Ovary (tissue), 10 donors: ENCODE measurements at places on chromosomes 1 and 21.

DNA sequence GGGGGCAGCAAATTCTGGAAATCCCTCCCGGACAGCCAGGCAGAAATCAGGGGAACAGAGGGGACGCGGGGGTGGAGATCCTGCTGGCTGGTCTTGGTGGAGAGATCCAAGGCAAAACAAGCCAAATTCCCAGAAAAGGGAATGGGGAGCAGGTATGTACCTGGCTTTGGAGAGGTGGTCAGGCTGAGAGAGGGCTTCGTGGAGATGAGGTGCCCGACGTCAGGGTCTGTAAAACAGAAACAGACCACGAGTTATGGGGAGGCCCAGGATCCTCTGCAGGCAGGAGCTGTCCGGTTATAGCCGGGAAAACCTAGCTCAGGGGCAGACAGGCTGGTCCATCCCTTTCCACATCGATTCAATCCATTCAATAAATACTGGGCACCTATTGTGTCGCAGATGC, 4.4 kb downstream of the CLEC20A start:
- no peak for DNase-seq

DNA sequence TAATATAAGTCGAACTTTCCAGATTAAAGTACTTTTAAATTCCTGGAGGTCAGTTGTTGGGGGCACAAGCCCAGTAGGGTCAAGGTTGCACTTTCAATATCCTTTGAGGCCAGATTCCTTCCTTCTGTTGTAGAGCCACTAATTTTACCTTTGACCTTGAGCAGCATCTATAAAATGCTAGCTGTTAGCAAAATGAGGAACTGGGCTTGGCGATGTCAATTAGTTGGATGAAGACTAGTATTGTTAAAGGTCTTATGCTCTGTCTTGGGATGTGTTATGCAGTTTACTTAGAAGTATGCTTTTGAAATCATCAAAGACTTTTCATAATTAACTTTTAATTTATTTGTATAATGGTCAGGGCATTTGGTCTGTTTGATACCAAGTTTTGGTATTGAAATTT, 425.9 kb upstream of the PROX1 start:
- no peak for DNase-seq

GRCh38 chr1:28845786-28846543, 34.0 kb downstream of the OPRD1 start:
- DNase-seq: no peak

GRCh38 chr1:35524106-35524505, 33.1 kb downstream of the KIAA0319L start:
- no peak for DNase-seq

DNA sequence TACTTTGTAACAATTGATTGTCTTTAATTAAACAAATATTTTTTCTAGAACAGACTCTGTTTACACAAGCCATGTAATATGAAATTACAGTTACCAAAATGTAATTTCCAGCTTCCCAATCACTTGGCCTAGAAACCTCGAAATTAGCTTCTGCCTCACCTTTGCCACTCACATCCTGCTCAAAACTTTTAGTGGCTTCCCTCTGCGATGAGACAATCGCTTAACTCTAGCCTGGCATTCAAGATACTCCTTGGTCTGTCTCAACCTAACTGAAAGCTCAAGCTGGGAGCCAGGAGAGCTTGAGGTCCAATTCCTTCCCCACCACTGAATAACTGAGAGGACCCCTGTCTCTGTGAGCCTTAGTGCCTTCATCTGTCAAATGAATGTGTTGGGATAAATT, 42.8 kb downstream of the GFI1 start:
- no peak for DNase-seq

DNA sequence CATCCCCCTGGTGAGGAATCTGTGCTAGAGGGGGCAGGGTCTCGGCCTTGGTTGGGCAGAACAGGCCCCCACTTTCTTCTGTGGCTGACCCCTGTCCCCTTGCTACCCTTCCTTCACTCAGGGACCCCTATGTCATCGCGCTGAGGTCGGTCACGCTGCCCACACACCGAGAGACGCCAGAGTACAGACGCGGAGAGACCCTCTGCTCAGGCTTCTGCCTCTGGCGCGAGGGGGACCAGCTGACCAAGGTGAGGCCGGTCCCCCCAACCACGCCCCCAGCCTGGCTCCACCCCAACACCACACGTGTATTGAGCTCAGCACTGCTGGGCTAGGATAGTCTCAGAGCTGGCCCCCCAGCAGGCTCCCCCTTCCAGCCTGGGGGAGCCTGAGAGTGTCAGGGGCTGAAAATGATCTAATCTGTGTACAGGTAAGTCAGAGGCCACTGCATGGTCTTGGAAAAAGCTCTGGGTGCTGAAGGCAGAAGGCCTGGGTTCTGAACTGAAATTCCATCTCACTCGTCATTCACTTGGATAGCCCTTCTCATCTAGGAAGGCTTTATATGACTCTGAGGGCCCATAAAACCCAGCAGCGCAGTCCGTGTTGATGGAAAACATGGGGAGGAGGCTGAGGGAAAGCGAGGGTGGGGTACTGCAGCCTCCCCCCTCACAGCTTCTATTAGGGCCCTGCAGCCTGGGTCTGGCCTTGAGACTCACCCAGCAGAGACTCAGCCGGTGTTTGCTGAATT, 15.3 kb downstream of the FAM151A start:
- no peak for DNase-seq

GRCh38 chr1:78284354-78284753, 206.4 kb upstream of the PTGFR start:
- DNase-seq: no peak

- no peak for DNase-seq
These were observed 189.1 kb downstream of the RASAL2 start for GRCh38 chr1:178282949-178283367.

DNA sequence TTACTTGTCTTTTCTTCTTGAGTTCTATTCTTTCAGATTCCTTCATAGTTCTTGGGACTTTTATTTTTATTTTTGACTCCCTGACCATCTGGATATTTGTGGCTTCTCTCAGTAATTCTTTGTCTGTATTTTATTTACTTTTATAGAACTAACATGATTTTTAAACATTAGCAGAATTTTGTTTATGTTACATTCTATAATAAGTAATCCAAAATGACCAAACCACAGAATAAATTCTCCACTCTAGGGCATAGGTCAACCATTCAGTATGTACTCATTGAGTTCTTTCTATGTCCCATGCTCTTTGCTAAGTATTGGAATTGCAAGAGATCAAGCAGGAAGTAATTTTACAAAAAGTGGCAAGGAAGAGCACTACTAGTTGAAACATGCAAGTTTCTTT, 969.0 kb downstream of the TTLL7 start:
- no peak for DNase-seq

DNA sequence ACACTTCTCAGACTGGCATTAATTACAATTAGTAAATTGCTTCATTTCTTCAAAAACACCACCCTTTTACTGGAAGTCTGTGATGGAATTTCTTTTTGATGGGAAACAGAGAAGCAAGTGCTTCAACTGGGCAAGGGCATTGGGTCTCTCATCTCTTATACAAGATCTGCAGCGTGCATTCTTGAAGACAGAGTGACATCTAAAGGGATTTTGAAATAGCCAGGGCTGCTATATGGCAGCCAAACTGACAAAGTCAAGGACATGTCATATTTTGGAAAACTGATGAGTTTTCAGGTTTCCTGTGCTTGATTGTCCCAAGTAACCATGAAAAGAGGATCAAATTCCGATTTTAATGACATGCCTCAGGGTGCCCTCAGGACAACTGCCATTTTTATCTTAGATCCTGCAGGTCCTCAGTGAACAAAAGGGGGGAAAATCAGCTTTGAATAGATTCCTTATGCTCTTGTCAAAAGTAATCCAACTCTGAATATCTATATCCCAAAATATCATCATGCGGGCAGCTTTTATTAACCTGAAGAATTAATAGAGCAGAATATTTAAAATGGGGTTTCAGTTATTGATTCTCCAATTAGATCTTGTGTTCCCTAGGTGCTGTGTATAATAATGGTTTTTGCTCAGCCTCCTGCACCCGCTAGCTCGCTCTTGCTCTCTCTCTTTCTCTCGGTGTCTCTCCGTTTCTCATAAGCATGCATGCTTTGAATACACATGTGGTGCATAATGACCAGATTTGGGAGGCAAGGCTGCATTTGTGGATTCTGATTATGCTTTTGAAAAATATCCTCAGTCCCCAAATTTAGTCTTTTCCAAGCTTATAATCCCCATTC, 221.8 kb downstream of the TTLL7 start:
- DNase-seq: no peak

DNA sequence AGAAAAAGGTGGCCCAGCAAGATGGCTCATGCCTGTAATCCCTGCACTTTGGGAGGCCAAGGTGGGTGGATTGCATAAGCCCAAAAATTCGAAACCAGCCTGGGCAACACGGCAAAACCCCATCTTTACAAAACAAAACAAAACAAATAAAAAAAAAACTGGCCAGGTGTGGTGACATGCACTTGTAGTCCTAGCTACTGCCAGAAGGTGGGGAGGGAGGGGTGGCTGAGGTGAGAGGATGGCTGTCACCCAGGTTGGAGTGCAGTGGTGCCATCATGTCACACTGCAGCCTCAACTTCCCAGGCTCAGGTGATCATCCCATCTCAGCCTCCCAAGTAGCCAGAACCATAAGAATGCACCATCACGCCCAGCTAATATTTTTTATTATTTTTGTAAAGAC, 22.8 kb downstream of the RERE start:
- DNase-seq: no peak

- no peak for DNase-seq
These were observed 96.1 kb downstream of the TEX35 start for GRCh38 chr1:178609015-178609414.

DNA sequence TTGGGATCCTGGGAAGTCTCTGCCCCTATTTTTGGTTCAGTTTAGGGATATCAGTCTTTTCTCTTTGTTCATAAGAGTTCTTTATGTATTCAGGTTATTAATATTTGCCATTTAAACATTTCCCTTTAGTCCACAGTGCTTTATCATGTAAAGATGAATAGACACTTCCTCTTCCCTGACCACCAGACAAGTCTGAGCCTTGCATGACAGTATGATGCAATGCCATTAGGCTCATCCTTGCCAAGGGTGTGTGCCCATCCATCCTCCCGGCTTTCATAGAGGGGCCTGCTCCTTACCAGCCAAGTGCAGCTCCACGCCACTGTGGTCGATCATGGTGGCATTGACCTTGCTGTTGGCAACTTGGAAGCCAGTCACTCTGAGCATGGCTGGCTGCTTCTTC, 52.1 kb downstream of the ZSCAN20 start:
- no peak for DNase-seq

DNA sequence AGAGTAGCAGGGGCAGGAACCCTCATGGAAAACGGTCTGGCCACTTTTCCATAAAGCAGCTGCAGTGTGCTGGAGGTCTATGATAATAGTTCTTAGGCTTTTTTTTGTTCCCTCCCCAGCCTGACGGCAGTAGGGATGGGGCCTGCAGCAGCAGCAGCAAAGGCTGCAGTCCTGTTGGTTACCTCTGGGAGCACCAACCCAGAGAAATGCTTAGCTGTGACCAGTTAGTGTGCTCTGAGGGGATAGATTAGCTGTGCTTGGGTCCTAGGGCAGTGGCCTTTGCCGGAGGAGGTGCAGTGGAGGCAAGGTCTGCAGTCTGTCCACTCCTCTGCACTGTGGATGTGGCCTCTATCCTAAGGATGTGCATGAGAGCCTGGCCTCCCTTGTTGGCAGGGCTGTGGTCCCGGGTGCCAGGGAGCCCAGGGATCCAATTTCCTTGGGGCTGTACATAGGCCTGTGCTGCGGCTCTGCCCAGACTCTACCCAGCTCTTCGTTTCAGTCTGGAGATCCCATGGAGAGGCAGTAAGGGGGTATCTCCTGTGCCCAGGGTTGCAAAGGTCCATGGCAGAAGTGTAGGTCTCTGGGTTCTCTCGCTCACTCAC, 322.7 kb downstream of the PTBP2 start:
- DNase-seq: no peak

- no peak for DNase-seq
These were observed 10.5 kb downstream of the PADI2 start for GRCh38 chr1:17108786-17109185.

DNA sequence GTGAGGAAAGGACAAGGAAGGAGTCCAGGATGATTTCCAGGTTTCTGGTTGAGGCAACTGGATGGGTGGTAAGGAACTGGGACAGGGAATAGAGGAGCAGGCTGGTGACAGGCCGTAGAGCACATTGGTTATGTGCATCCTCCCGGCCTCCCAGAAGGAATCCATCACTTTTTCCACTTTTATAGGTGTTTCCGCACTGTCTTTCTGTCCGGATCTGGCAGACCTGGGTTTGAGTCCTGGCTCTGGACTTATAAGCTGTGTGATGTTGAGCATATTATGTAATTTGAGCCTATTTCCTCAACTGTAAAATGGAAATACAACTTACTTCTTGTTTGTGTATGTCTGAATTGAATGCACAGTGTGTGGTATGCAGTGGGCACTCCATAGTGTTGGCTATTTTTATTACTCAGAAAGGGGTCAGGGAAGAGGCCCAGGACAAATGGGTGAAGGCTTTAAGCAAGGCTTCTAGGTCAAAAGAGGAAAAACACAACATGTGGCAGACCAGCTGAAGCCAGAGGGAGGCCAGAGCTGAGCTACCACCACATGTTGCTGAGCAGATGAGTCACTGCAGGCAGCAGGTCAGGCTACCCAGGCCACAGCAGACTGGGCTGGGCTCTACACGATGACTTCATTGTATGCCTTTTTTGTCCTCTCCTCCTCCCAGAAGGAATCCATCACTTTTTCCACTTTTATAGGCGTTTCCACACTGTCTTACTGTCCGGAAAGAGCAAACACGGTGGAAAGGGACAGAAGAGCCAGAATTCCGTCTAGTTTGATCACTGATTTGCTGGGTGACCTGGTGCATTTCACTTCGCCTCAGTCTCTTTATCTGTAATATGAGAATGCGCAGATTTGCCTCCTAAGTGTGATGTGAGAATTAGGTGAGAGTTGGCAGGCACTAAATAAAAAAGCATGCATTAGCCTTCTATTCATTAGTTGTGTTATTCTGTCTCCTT, 791 bp upstream of the MAST2 start:
- DNase-seq: peak; percentile 74

GRCh38 chr1:213995603-213996002, 7.8 kb downstream of the PROX1 start:
- no peak for DNase-seq

DNA sequence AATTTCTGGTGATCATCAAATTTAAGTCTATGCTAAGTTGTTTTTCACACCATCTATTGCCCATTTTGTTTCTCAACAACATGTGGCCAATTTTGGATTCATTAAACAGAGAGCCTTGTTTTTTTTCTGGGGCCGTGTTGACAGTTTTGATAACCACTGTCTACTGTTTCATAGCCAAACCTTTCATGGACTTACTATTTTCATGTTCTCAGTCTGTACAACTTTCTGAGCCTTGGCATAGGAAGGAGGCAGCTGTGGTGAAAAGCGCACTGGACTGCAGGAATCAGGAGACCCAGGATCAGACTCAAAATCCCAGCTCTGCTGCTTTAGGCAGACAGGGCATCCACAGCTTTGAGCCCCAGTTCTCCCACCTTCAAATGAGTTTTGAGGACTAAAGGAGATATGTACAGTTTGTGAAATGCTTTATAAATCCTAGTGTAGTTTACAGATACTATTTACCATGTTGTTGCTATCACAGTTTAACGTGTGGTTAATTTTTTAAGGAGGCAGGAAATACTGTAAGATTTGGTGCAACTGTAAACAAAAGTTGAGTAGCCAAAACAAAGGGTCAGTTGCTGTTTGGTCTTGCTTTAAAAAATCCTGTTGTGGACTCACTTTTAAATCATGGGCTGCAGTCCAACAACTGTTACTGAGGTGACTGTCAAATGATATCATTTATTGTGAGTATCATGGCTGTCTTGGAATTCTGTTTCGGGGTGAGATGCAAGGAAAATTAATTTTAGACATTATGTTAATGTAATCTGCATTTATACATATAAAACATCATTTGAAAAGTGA, 2.9 kb downstream of the MACO1 start:
- no peak for DNase-seq
